Stimulated activated CD8-positive, alpha-beta memory T cell treated with anti-CD3 and anti-CD28 coated beads, Interleukin-4, amount 100 ng/mL, for 4 hours (primary cell): ENCODE measurements at places on chromosomes 12 and 14.

DNA sequence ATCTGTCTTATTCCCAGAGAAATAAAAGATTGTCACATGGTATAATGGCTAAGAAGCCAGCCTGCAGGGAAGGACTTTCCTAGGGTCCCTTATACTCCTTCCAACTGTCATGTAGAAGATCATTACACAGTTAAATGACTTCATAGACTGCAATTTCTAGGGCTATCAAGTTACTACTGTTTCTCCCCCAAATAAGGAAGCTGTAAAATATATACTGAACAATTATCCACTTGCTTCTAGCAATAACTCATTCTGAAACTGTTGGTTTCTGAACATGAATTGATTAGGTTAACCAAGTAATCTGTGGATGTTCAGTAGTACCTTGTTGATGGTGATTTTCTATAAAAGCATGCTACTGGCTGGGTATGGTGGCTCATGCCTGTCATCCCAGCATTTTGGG, 44.6 kb downstream of the A2ML1 start:
- no peak for DNase-seq

DNA sequence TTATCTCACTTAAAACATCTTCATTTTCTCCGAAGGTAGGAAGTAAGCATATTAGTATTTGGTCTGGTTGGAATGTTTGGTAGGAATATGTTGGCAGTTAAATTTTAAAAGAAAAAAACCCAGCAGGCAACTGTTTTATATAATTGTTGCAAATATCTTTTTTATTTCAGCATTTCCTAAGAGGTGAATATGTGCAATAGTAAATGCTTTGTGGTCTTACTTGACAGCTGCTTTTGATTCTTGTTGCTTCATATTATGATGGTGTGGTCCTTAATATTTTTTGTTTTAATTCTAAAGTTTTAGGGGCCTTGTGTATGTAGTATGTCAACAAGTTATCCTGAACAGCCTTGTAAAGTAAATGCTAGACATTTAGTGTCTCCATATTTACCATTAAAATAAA, 6.3 kb downstream of the TRAFD1 start:
- no peak for DNase-seq

DNA sequence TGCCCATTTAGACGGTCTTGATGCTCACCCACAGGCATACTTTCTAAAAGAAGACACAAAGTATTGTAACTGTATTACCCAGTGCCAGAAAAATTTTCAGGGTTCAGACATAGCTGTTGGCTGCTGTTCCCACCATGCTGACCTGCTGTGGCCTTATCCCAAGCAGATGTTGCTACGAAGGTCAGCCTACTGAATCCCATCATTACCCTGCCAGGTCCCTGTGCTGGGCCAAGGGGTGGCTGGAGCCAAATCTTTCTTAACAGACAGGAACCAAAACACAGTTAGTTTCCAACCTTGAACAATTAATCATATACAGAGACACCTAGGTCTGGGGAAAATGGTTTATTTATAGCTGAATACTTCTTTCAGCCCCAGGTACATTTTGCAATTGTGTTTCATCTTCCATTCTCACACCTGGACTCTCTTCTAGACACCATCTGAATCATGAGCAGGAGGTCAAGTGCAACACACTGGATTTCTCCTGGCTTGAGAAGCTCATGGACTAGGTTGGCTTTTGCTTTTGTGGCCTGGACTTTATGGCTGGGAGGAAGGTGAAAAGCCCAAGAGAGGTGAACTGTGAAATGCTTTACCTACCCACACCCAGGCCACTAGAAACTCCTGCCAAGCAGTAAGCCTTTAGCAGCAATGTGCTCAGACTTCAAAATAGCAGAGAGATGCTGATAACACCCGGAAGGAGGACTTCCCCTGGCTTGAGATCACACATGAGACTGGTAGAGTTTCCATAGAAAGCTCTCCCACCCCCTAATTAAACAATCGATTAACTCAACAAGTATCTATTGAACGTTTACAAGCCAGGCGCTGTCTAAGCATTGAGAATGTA, 150.1 kb downstream of the SUDS3 start:
- DNase-seq, result no peak

- no peak for DNase-seq
Observed at GRCh38 chr12:57632073-57632957, 686 bp downstream of the B4GALNT1 start.

DNA sequence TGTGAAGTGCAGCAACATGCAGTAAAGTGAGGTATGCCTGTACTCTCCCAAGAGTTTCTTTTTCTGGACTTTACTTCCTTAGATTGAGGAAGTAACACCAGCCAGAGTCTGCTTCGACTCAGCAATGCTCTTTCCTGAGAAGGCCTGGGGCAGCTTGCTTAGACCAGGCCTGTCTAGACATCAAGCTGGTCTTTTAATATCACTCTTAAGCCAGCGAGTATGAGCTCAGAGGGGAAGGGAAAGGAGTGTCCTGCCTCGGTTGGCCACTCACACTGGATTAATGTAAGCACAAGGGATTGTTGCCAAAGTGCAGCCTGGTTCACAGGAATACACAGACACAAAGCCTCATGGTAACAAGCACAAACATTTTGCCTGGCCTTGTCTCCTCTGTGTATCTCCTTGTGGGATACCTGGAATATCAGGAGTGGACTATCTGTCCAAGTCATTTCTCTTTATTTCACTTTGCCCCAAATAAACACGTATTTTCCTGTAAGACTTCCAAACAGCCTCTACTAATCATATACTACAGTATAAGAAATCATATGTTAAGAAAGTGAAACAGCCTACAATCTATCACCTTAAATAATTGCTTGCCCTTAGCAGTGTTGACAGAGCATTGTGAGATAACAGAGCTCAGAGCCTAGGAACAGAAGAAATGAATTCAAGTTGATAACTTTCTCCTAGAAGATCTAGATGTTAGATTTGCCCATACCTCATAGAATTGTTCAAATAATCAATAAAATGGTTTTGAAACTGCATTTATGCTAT, 121.2 kb upstream of the DAAM1 start:
- DNase-seq, result no peak

- DNase-seq, result no peak
Observed at GRCh38 chr12:81809829-81810595, 50.9 kb upstream of the PPFIA2 start.
